Pancreas (tissue), 10 donors: ENCODE measurements at places on chromosomes 4 and X.

GRCh38 chrX:8010105-8010504 is 82.9 kb upstream of the PNPLA4 start:
- no peak for DNase-seq

- DNase-seq, result no peak
Observed at GRCh38 chr4:158667651-158668198, 4.0 kb downstream of the C4orf46 start.

GRCh38 chrX:114272096-114272686 is 311.7 kb upstream of the HTR2C start:
- no peak for DNase-seq

- DNase-seq, result no peak
Observed at GRCh38 chrX:98057176-98057575, 1173.5 kb downstream of the RPA4 start.

- DNase-seq, result no peak
Observed at GRCh38 chr4:14520171-14520570, 482.1 kb upstream of the CPEB2 start.

DNA sequence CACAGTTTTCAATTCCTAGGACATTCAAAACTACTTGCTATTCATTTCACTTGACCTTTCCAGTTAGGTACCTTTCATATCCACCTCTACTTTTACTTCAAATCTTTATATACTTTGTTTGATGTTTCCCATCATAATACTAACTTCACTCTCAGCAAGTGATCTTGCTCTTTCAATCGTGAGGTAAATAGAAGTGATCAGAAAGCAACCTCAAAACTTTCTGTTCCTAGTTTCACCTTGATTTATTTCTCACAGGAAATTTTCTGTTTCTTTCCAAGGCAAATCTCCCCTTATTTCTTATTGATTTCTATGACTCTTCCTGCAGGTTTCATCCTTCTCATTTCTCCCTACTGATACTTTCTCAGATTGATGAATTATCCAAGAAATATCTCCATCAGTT is 623.5 kb downstream of the FSTL5 start:
- DNase-seq, result no peak

GRCh38 chrX:48002319-48002718 is 1.5 kb downstream of the ZNF182 start:
- no peak for DNase-seq
